ENCODE measurements at places on chromosomes 12 and 14. TPM values are rescaled to one million over a fixed set of nuclear protein-coding genes. Genes with fewer than 3 reads are reported as not detected.
A peak's percentile ranks its signal among the peaks of the same experiment; 100 is the strongest.

GRCh38 chr12:53657041-53657440, 18.8 kb downstream of the ATP5MC2 start:
- DNase-seq: no peak
- H3K4me1 ChIP-seq: no peaks in the 10 kb centered on the region
- no peak overlapping the region for H3K27ac ChIP-seq
- peaks cover 5% of the 10 kb centered on the region for H3K36me3 ChIP-seq
- H3K27me3 ChIP-seq: no peaks in the 10 kb centered on the region

DNA sequence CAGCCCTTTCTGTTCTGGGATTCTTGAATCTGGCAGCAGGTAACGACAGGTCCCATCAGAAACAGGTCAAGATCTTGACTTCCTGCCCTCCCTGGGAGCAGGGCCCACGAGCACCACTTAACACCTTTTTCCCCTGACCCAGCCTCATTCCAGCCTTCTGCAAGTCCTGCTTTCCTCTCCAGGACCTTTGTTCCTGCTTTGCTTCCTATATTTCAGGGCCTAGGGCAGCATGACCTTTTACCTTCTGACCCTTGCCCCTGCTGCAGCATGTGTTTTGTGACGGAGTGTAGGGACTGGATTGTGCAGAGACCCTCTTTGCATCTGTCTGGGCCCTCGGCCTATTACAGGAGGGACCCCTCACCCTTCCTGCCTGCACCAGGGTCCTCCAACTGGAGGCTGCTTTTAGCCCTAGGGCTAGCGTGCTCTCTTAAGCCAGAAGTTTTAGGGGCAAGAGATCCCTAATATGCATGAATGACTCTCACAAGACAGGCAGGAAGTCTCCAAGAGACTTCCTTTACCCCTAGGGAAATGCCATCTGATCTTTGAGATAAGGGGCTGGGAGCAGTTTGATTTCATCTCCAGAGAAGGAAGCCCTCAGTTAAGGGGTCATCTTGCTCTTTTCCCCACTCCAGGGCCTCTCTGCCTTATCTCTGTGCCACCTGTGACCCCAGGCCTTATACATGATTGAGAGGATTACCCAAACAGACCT, 209.4 kb upstream of the BCL2L14 start:
- H3K27ac ChIP-seq: peak overlapping the region; percentile 85
- peak; percentile 62 for DNase-seq
- H3K4me3 ChIP-seq: no peak overlapping the region
- peaks cover 52% of the 10 kb centered on the region for H3K4me1 ChIP-seq
- no peaks in the 10 kb centered on the region for H3K27me3 ChIP-seq

The ADGRD1 gene
- total RNA-seq: not detected

- no peak overlapping the region for H3K4me3 ChIP-seq
- H3K4me1 ChIP-seq: no peaks in the 10 kb centered on the region
- H3K36me3 ChIP-seq: no peaks in the 10 kb centered on the region
- DNase-seq: peak; percentile 63
Observed at GRCh38 chr12:90854136-90854689, 100.8 kb downstream of the CCER1 start.

The ATL1 gene
- total RNA-seq: 11.4 TPM

The ZNF740 gene
- total RNA-seq: 48.6 TPM

GRCh38 chr12:54933376-54933775, 51.2 kb downstream of the TESPA1 start:
- no peak overlapping the region for H3K27ac ChIP-seq
- no peak for DNase-seq
- no peaks in the 10 kb centered on the region for H3K27me3 ChIP-seq
- no peak overlapping the region for H3K4me3 ChIP-seq

GRCh38 chr12:164207-164606, 49.8 kb downstream of the SLC6A12 start:
- no peaks in the 10 kb centered on the region for H3K36me3 ChIP-seq
- H3K4me3 ChIP-seq: no peak overlapping the region
- no peaks in the 10 kb centered on the region for H3K4me1 ChIP-seq

The NANOG gene
- not detected for total RNA-seq

The SLIRP gene
- total RNA-seq: 318 TPM

The ACRBP gene
- 3.6 TPM for total RNA-seq

GRCh38 chr12:103707446-103707845, 120.4 kb downstream of the STAB2 start:
- no peak overlapping the region for H3K27ac ChIP-seq
- H3K27me3 ChIP-seq: peaks cover 77% of the 10 kb centered on the region
- H3K4me3 ChIP-seq: no peak overlapping the region
- no peak for DNase-seq
- H3K36me3 ChIP-seq: no peaks in the 10 kb centered on the region

DNA sequence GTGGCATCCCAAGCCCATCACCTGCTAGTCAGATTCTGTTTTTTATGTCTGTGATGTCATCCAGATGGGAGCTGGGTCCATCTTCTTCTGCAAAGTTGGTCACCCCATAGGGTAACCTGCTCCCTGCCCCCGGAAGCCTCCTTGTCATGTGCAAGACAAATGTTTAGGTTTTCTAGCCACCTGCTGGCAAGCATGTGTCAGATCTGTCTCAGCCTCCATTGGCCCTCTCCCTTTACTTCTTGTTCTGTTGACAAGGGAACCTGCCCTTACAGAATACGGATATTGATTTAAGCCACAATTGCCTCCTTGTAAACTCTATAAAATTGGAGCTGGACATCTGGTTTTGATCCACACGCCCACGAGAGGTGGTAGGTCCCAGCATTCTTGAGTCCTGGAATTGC, 7.5 kb downstream of the NTF3 start:
- no peaks in the 10 kb centered on the region for H3K36me3 ChIP-seq
- DNase-seq: no peak
- H3K27me3 ChIP-seq: peaks cover 72% of the 10 kb centered on the region
- no peaks in the 10 kb centered on the region for H3K4me1 ChIP-seq
- no peak overlapping the region for H3K4me3 ChIP-seq
- H3K27ac ChIP-seq: no peak overlapping the region

The SMCO2 gene
- total RNA-seq: not detected

GRCh38 chr14:105519946-105520698, 6.3 kb upstream of the TMEM121 start:
- no peaks in the 10 kb centered on the region for H3K27me3 ChIP-seq
- H3K27ac ChIP-seq: no peak overlapping the region
- no peaks in the 10 kb centered on the region for H3K4me1 ChIP-seq
- no peaks in the 10 kb centered on the region for H3K36me3 ChIP-seq
- no peak overlapping the region for H3K4me3 ChIP-seq

- H3K4me1 ChIP-seq: no peaks in the 10 kb centered on the region
- H3K27ac ChIP-seq: no peak overlapping the region
- DNase-seq: no peak
Observed at GRCh38 chr12:29275834-29276233, 105.1 kb downstream of the ERGIC2 start.

DNA sequence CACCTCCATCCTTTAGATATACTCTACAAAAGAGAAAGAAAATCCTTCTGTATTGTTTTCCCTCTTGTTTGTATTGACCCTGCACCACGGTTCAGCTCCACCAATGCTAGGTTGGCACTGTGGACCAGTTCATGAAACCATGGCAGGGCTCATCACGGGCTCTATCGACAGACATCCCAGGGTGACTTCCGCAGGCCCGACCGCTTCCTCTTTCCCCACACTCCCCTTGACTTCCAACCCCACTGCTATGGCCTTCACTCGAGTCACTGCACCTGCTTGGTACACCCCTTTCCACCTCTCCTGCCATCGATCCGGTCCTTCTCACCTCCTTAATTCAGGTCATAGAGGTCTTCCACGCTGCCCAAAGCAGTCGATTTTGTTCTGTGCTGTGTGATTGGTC, 21.2 kb upstream of the AKAP5 start:
- H3K4me1 ChIP-seq: peaks cover 14% of the 10 kb centered on the region
- no peak overlapping the region for H3K4me3 ChIP-seq
- no peaks in the 10 kb centered on the region for H3K27me3 ChIP-seq
- peak overlapping the region; percentile 79 for H3K27ac ChIP-seq

- peaks cover 5% of the 10 kb centered on the region for H3K4me1 ChIP-seq
- no peaks in the 10 kb centered on the region for H3K27me3 ChIP-seq
- no peak for DNase-seq
- no peak overlapping the region for H3K4me3 ChIP-seq
Observed at GRCh38 chr14:38385836-38386235, 129.9 kb upstream of the CLEC14A start.

- no peak overlapping the region for H3K4me3 ChIP-seq
- H3K27me3 ChIP-seq: no peaks in the 10 kb centered on the region
- H3K27ac ChIP-seq: no peak overlapping the region
- H3K36me3 ChIP-seq: no peaks in the 10 kb centered on the region
Observed at GRCh38 chr12:87217491-87217890, 811.7 kb downstream of the C12orf50 start.

DNA sequence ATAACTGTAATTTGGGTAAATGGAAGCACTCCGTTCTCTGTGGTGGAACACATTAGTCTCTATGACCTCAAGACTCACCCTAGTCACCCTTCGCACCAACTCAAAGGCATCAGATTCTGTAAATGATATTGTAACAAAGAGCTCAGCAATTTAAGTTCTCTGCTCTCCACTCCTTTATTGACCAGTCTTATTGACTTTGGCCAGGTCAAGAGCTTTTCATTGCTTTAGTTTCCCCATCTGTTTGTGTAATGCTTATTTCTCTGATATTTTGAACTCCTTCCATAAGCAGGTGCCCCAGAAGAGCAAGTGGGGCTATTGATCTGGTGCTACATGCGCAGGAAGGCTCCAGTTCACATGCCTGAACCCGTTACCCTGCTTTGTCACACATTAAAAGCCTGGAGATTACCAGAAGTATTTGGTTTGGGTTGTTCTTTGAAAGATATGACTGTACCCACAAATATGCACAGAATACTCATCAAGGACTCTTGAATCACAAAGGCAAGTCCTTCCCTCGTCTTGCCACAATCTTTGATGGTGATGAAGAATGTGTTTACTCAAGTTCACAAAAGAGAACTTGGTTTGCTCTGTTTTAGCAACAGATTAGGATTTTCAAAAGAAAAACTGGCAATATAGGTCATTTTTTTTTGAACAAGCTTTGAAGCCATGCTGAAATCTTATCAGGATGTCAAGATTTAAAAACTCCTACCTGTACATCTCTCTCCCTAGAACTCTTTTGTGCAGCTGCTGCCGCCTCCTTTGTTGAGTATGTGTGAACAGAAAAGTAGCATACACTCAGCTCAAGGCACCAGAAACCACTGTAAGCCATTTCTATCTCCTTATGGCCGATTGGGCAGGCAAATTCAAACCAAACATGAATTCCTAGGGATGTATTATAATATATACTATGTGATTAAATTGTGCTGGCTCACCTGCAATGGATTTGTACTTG, 193.9 kb downstream of the BCAT1 start:
- H3K4me3 ChIP-seq: no peak overlapping the region
- DNase-seq: no peak
- no peaks in the 10 kb centered on the region for H3K27me3 ChIP-seq
- no peaks in the 10 kb centered on the region for H3K4me1 ChIP-seq
- no peak overlapping the region for H3K27ac ChIP-seq
- H3K36me3 ChIP-seq: no peaks in the 10 kb centered on the region

The RDH5 gene
- 9.7 TPM for total RNA-seq

GRCh38 chr12:42382013-42382696, 56.2 kb downstream of the PPHLN1 start:
- no peaks in the 10 kb centered on the region for H3K27me3 ChIP-seq
- DNase-seq: no peak
- no peak overlapping the region for H3K4me3 ChIP-seq
- H3K27ac ChIP-seq: no peak overlapping the region

- no peaks in the 10 kb centered on the region for H3K27me3 ChIP-seq
- H3K4me1 ChIP-seq: no peaks in the 10 kb centered on the region
- H3K27ac ChIP-seq: no peak overlapping the region
- no peak for DNase-seq
- no peak overlapping the region for H3K4me3 ChIP-seq
- no peaks in the 10 kb centered on the region for H3K36me3 ChIP-seq
Observed at GRCh38 chr12:91226951-91227350, 44.3 kb upstream of the DCN start.

GRCh38 chr14:104422837-104423681, 156.5 kb upstream of the C14orf180 start:
- H3K4me3 ChIP-seq: no peak overlapping the region
- no peak for DNase-seq
- no peaks in the 10 kb centered on the region for H3K4me1 ChIP-seq
- H3K27me3 ChIP-seq: peaks cover 6% of the 10 kb centered on the region

The ZBTB39 gene
- total RNA-seq: 17.4 TPM

The STYK1 gene
- total RNA-seq: 0.77 TPM

The A2M gene
- 2.0 TPM for total RNA-seq

GRCh38 chr12:124927201-124928094, 13.0 kb upstream of the UBC start:
- no peaks in the 10 kb centered on the region for H3K27me3 ChIP-seq
- no peaks in the 10 kb centered on the region for H3K36me3 ChIP-seq
- H3K4me1 ChIP-seq: no peaks in the 10 kb centered on the region
- DNase-seq: peak; percentile 94
- peak overlapping the region; percentile 91 for H3K27ac ChIP-seq

The MYH6 gene
- total RNA-seq: not detected

DNA sequence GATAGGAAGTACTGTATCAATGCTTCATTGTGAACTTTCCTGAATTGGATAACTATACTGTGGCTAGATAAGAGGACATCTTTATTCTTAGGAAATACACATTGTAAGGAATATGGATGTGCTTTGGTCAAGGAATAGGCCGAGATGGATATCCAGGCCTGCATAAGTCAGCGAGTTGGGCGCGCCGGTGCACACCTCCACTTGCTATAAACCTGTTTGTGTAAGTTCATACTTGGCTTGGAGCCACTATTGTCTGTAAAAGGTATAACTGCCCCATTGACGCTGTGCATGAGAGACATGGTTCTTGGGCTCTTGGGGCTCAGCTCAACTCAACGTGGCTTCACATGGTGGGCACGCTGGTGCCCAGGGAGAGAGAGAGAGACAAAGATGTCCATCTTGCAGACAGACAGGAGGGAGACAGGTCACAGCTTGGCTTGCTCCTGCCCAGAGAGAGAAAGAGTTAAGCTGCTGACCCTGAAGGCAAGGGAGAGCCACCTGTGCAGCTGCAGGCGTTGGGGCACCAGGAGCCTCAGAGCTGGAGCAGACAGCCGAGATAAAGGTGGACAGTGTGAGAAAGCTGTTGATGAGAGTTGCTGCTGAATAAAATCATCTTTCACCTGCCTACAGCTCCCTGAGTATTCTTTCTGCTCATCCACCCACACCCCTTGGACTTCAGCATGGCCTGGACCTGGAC, 34.1 kb upstream of the COCH start:
- no peak overlapping the region for H3K27ac ChIP-seq
- no peaks in the 10 kb centered on the region for H3K4me1 ChIP-seq
- no peak for DNase-seq
- no peak overlapping the region for H3K4me3 ChIP-seq
- H3K27me3 ChIP-seq: no peaks in the 10 kb centered on the region
